Naive thymus-derived CD4-positive, alpha-beta T cell (primary cell): ENCODE measurements at places on chromosomes 6 and 20.

DNA sequence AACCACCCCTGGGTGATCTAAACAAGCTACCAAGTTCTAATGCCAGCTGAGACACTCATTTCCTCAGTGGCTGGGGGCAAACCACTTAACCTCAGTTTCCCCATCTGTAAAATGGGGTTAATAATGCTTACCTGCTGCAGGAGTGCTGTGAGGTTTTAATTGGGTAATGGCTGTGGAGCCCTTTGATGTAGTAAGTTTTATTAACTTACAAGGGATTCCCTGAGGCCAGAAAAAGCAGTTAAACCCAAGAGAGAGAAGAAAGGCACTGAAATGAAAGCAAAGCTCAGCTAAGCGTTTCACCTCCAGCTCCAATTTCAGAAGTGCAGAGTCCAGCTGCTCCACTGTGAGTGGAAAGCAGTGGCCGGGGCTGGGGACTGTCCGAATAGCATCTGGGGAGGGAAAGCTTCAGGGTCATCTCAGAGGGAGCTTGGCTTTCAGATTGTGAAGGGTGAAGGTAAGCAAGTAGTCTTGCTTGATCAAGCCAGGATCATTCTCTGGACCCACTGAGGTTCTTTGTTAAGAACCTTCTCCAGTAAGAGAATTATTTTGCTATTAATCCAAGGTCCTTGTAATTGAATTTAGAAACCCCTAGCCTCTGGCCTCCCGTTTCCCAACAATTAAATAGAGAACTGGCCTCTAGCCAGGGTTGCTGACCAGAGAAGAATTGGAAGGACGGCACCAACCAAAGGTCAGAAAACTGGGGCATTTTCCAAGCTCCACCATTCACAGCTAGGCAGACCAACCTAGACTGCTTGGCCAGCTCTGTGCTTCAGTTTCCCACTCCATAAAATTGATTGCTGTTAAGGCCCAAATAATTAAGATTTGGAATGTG is 20.9 kb upstream of the TCP11 start:
- no peak for DNase-seq

- no peaks in the 10 kb centered on the region for H3K4me1 ChIP-seq
- H3K27ac ChIP-seq, result no peak overlapping the region
- no peak overlapping the region for H3K4me3 ChIP-seq
- no peaks in the 10 kb centered on the region for H3K27me3 ChIP-seq
- no peaks in the 10 kb centered on the region for H3K36me3 ChIP-seq
- DNase-seq, result no peak
Observed at GRCh38 chr6:63307581-63308246, 12.1 kb downstream of the LGSN start.

- H3K27me3 ChIP-seq, result no peaks in the 10 kb centered on the region
- no peak for DNase-seq
- no peak overlapping the region for H3K27ac ChIP-seq
- no peaks in the 10 kb centered on the region for H3K36me3 ChIP-seq
Observed at GRCh38 chr6:32252331-32253009, 28.6 kb upstream of the NOTCH4 start.

GRCh38 chr6:26215585-26216358 is 128.5 kb downstream of the HFE start:
- H3K27ac ChIP-seq, result peak overlapping the region; percentile 74
- H3K27me3 ChIP-seq, result no peaks in the 10 kb centered on the region
- H3K4me3 ChIP-seq, result peak overlapping the region; percentile 72
- DNase-seq, result no peak
- H3K4me1 ChIP-seq, result peaks cover 12% of the 10 kb centered on the region
- H3K36me3 ChIP-seq, result no peaks in the 10 kb centered on the region

GRCh38 chr6:105835373-105835772 is 250.8 kb upstream of the PRDM1 start:
- no peak overlapping the region for H3K4me3 ChIP-seq
- no peaks in the 10 kb centered on the region for H3K27me3 ChIP-seq
- no peak overlapping the region for H3K27ac ChIP-seq
- H3K4me1 ChIP-seq, result no peaks in the 10 kb centered on the region

DNA sequence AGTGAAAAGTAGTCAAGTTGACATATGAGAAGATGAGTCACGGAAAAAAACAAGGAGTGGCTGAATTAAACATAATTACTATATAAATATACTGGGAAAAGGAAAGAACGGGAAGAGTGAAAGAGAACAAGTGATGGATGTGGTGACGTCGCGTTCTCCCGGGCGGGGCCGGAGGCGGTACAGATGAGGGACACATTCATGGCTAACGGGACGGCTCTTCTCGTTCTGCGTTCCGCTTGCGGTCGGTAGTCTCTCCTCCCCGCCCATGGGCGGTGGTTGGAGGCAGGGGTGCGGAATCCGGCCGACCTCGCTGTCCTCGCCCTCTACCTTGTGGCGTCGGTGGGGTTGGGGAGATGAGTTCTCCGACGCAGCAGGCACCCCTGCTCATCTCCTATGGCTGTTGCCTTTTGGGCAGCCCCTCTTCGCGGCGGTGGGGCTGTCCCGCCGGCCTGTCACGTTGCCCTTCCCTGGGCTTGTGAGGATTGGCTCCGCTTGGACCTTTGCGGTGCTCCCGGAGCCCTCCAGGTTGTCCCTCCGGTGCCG is 22.5 kb downstream of the HLA-G start:
- H3K27me3 ChIP-seq, result peaks cover 13% of the 10 kb centered on the region
- H3K4me3 ChIP-seq, result no peak overlapping the region
- no peak for DNase-seq
- no peak overlapping the region for H3K27ac ChIP-seq
- H3K4me1 ChIP-seq, result no peaks in the 10 kb centered on the region

DNA sequence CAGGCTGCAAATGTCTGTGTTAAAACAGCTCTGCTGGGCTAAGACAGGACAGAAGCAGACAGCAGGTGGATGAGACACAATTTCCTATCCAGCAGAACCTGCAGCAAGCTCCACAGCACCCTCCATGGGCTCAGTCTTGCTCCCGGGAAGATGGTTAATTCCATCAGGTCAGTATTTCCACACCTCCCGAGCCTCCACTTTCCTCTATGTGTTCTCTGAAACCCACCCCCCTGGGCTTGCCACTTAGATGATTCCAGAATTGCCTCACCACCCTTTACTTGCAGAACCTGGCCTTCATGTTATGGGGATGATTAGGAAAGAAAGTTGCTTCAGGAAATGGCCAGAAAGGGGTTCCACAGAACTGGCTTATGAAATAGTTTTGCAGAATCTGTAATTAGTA is 43.8 kb downstream of the ERMARD start:
- H3K27ac ChIP-seq, result no peak overlapping the region
- H3K36me3 ChIP-seq, result no peaks in the 10 kb centered on the region
- DNase-seq, result no peak
- H3K4me1 ChIP-seq, result no peaks in the 10 kb centered on the region

GRCh38 chr6:96058082-96058481 is 42.3 kb downstream of the FUT9 start:
- H3K4me1 ChIP-seq, result no peaks in the 10 kb centered on the region
- H3K27ac ChIP-seq, result no peak overlapping the region
- no peak overlapping the region for H3K4me3 ChIP-seq
- no peaks in the 10 kb centered on the region for H3K27me3 ChIP-seq
- DNase-seq, result no peak

DNA sequence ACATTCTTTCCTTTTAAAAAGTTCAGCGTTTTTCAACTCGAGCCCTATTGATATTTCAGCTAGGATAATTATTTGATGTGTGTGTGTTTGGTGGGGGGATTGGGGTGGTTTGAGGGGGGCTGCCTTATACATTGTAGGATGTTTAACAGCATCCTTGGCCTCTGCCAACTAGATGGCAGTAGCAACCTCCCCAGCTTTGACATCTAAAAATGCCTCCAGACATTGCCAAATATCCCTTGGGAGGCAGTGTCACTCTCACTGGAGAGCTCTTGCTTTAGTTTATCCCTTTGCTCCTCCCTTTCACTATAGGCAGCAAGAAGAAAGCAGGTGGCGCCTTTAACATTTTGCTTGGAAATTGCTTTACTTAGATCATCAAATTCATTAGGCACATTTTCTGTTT is 14.6 kb upstream of the TP53TG5 start:
- no peaks in the 10 kb centered on the region for H3K36me3 ChIP-seq
- no peak overlapping the region for H3K27ac ChIP-seq
- DNase-seq, result no peak
- no peak overlapping the region for H3K4me3 ChIP-seq
- H3K27me3 ChIP-seq, result no peaks in the 10 kb centered on the region

GRCh38 chr6:9521152-9521530 is 893.7 kb downstream of the TFAP2A start:
- DNase-seq, result no peak
- H3K36me3 ChIP-seq, result no peaks in the 10 kb centered on the region
- no peak overlapping the region for H3K27ac ChIP-seq

DNA sequence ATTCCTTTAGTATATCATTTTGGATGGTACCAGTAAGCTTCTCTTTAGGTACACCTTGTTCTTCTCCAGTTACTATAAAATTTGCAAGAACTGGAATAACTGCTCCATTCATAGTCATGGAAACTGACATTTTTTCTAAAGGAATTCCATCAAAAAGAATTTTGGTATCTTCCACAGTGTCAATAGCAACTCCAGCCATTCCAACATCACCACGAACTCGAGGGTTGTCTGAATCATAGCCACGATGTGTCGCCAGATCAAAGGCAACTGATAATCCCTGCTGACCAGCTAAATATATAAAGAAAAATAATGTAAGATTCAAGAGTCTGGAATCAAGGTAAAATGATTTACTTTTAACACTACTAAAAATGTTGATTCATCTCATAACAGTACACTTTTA is 5.3 kb downstream of the MMUT start:
- no peaks in the 10 kb centered on the region for H3K27me3 ChIP-seq
- peaks cover 14% of the 10 kb centered on the region for H3K4me1 ChIP-seq
- H3K36me3 ChIP-seq, result peaks cover 9% of the 10 kb centered on the region
- no peak overlapping the region for H3K27ac ChIP-seq
- DNase-seq, result no peak
- no peak overlapping the region for H3K4me3 ChIP-seq

DNA sequence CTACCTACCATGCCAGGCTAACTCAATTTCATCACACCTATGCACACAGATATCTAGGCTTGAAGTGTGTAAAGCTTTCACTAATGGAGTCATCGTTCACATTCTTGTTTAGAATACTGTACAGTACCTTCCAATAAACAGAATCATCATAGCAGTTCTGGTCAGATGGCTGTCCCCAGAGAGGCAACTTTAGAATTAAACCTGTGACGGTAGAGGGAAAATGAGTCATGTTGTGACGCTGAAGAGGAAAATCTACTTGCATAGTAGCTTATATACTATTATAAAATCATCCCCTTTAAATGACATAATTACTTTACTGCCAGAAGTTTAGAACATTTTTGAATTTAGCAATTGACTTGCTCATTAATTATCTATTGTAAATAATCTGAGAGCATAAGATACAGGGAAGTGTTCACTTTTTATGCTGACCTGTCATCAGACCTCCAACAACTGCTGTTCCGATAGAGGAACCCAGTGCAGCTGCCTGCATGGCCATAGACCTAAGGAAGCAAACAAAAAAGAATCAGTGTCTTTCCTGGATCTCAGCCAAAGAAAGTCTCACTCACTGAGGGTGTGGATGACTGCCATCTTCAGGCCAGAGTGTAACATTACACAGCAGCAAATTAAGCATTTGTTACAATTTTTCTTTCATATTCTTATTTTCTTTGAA is 29.8 kb downstream of the RHAG start:
- no peak overlapping the region for H3K4me3 ChIP-seq
- H3K27ac ChIP-seq, result no peak overlapping the region
- H3K27me3 ChIP-seq, result no peaks in the 10 kb centered on the region
- DNase-seq, result peak; percentile 11
